ENCODE measurements at places on chromosomes 2 and 18. TPM values are rescaled to one million over a fixed set of nuclear protein-coding genes. Genes with fewer than 3 reads are reported as not detected.

The REL gene
- polyA plus RNA-seq: 0.39 TPM

The SH3RF3 gene
- 2.3 TPM for polyA plus RNA-seq

The EVA1A gene
- 4.9 TPM for polyA plus RNA-seq

The GNAL gene
- polyA plus RNA-seq: 2.7 TPM

The POMC gene
- polyA plus RNA-seq: 2.5 TPM

The RNF138 gene
- 14.9 TPM for polyA plus RNA-seq

The SGPP2 gene
- 17.2 TPM for polyA plus RNA-seq

The TEKT4 gene
- not detected for polyA plus RNA-seq

The DES gene
- polyA plus RNA-seq: 9.7 TPM

The ERBB4 gene
- polyA plus RNA-seq: 0.81 TPM

The ZRANB3 gene
- 1.8 TPM for polyA plus RNA-seq

The UPP2 gene
- 0.24 TPM for polyA plus RNA-seq

The DIPK1C gene
- 10.0 TPM for polyA plus RNA-seq

The ATP9B gene
- polyA plus RNA-seq: 17.8 TPM

The ANKRD36B gene
- polyA plus RNA-seq: 0.59 TPM

The ELOA2 gene
- not detected for polyA plus RNA-seq

The PFN4 gene
- polyA plus RNA-seq: 0.59 TPM

The EML6 gene
- 0.58 TPM for polyA plus RNA-seq

The IL1RN gene
- polyA plus RNA-seq: not detected

The PLCL1 gene
- polyA plus RNA-seq: 5.7 TPM

The LYG1 gene
- 0.36 TPM for polyA plus RNA-seq

The ATP6V1C2 gene
- 0.75 TPM for polyA plus RNA-seq

The SERPINB13 gene
- polyA plus RNA-seq: not detected

The ZNF142 gene
- 20.1 TPM for polyA plus RNA-seq

The EIF5B gene
- 19.8 TPM for polyA plus RNA-seq

The LDAH gene
- polyA plus RNA-seq: 9.1 TPM

The ERMN gene
- polyA plus RNA-seq: 73.4 TPM

The ALMS1 gene
- 8.2 TPM for polyA plus RNA-seq

The STK11IP gene
- polyA plus RNA-seq: 14.9 TPM

The ACADL gene
- polyA plus RNA-seq: 0.81 TPM

The THOC1 gene
- polyA plus RNA-seq: 7.1 TPM

The RAB6C gene
- 0.29 TPM for polyA plus RNA-seq

The LCT gene
- not detected for polyA plus RNA-seq

The DCDC2C gene
- not detected for polyA plus RNA-seq

The FAM124B gene
- polyA plus RNA-seq: 0.29 TPM

The PDK1 gene
- polyA plus RNA-seq: 7.3 TPM

The EPG5 gene
- 7.8 TPM for polyA plus RNA-seq

The BCS1L gene
- 29.8 TPM for polyA plus RNA-seq

The INHA gene
- polyA plus RNA-seq: 0.37 TPM

The PSTPIP2 gene
- 2.2 TPM for polyA plus RNA-seq

The SLC19A3 gene
- 2.1 TPM for polyA plus RNA-seq

The REEP1 gene
- polyA plus RNA-seq: 12.1 TPM

The CCBE1 gene
- polyA plus RNA-seq: 0.12 TPM

The MOGAT1 gene
- polyA plus RNA-seq: not detected

The RNF25 gene
- polyA plus RNA-seq: 34.0 TPM

The RGPD3 gene
- not detected for polyA plus RNA-seq

The TXNDC2 gene
- polyA plus RNA-seq: 0.17 TPM

The FOSL2 gene
- 13.7 TPM for polyA plus RNA-seq

The ACVR1 gene
- polyA plus RNA-seq: 14.2 TPM

The TTN gene
- not detected for polyA plus RNA-seq

The DNAJC5G gene
- not detected for polyA plus RNA-seq

The ABHD1 gene
- polyA plus RNA-seq: 0.64 TPM

The FAM98A gene
- polyA plus RNA-seq: 37.9 TPM

The CELF4 gene
- polyA plus RNA-seq: 74.4 TPM

The NEB gene
- polyA plus RNA-seq: 8.4 TPM

The FBXO48 gene
- polyA plus RNA-seq: 0.64 TPM
